ENCODE measurements at places on chromosomes 16 and 17. TPM values are rescaled to one million over a fixed set of nuclear protein-coding genes. Genes with fewer than 3 reads are reported as not detected.

DNA sequence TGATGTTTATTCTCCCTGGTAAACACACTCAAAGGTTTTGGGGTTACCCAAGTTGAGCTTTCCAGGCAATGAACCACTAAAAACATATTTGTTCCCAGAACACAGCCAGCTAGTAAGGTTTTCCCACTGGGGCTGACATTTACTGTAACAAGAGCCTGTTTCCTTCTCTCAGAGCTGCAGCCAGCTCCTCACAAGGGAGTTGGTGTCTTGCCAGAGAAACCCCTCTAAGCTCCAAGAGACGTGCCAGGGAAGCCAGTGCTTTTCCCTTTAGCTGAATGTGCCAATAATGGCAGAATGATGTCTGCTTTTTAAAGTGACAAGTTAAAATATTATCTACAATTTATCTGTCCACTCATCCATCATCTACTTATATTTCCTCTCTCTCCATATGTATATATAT lies 170.8 kb upstream of the RBFOX1 start:
- DNase-seq, result no peak

- no peak for DNase-seq
Measured at GRCh38 chr16:83258366-83258928, 549.3 kb upstream of the HSBP1 start.

- no peak for DNase-seq
Measured at GRCh38 chr16:396199-396598, 800 bp upstream of the NME4 start.

DNA sequence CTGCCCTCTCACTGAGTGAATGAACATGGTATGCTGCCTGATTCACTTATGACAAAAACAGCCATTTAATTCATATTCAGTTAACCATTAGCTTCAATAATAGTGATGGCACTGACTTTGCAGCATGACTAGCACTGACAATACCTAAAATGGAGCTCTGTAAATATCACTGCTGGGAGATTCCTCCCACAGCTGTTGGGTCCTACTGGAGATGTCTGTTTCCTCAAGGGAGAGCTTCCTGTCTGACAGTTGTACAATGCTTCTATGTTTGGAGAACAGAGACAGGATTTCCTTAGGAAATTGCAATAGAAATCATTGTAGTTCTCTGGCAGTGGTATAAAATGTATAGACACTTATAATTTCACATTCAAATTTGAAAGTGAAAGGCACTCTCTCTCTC lies 695.9 kb upstream of the CDH8 start:
- DNase-seq, result no peak

GRCh38 chr17:61128661-61129115 lies 271.0 kb upstream of the TBX2 start:
- DNase-seq, result peak; percentile 52

- DNase-seq, result no peak
Measured at GRCh38 chr16:69111876-69112230, 6.4 kb downstream of the HAS3 start.

DNA sequence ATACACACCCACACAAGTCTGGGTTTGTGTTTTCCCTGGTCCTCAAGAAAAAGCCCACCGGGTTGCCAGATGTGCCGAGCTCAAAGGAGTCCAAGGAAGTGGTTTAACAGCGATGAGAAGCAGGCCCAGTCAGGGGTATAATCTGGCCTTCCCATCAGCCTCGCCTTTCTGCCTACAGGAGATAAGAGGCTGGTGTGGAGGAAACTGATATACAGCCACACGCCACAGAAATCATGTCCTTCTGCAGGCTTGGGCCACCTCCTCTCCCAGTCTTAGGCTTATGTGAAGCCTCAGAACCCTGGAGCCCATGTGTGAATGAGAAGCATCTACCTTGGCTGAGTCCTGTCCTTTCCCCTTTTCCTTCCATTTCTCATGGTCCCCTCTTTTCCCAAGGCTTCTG lies 43.6 kb upstream of the MMP2 start:
- DNase-seq, result no peak

DNA sequence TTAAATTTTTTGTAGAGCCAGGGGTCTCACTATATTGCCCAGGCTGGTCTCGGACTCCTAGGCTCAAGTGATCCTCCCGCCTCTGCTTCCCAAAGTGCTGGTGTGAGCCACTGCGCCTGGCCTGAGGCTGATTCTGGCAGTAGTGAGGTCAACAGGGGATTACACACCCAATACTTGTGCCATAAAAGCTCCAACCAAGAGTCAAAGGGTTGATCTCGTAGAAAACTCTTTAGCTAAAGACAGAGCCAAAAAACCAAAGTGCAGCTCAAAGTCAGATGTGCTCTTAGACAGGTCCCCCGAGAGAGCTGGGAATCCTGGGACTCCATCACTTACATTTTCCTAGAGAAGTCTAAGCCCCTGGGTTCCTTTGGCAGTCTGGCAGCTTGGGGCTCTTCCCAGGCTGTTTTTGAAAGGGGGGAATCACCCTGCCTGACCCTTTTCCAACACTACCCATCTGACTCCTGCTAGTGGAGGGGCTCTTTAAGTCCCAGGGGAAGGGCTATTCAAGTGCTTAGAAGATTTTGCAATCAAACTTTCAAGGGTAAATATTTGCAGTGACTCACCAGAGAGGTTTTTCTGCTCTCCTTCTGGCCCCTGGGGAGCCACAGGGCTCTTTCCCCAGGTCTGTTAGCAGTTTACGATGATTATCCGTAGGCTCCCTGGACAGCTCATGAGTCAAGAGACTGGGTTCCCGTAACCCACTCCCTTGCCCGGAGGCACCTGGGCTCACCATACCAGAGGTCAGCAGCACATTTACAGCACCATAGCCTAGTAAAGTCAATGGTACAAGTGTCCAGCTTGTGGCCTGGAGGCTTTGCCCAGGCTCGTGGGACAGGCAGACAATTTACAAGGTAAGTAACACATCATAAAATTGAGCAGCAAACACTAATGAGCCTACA lies 408.7 kb downstream of the SLC39A11 start:
- peak; percentile 98 for DNase-seq

GRCh38 chr16:50267151-50267631 lies 840 bp downstream of the ADCY7 start:
- DNase-seq, result no peak

DNA sequence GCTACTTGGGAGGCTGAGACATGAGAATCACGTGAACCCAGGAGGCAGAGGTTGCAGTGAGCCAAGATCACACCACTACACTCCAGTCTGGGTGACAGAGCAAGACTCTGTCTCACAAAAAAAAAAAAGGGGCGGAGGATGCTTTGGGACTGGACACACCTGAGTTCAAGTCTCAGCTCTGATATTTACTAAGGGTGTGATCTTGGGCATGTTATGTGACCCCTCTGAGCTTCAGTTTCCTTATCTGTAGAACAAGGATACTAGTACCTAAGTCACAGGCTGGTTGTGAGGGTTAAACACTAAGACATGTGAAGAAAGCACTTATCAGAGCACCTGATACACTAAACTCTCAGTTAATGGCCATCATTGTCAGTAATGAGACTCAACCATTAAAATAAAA lies 25.9 kb downstream of the HOXB1 start:
- no peak for DNase-seq

GRCh38 chr17:42018988-42019387 lies 902 bp upstream of the NKIRAS2 start:
- no peak for DNase-seq

DNA sequence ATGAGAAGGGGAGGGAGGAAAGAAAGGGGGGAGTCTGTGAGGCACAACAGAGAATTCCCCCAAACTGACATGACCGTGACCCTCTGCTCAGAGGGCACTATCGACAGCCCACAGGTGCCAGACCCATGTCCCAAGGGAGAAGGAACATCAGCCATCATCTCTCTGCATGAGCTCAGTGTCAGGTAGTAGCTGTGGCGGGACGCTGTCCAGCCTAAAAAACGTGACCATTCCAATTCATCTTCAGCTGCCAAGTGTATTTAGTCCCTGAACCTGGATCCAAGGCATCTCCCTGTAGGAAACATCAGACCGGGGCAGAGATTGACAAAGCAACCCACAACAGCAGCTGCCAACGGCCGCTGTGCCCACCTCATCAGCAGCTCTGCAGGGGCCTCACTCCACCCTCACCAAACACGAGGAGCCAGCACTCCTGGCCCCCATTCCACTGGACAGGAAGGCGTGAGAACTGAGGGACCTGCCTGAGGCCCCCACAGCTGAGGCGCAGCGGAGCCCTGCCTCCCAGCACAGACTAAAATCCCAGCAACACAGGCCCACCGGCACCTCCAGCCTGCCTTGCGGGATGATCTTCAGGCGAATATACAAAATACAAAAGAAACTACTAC lies 8.6 kb downstream of the TAF1C start:
- DNase-seq, result no peak

DNA sequence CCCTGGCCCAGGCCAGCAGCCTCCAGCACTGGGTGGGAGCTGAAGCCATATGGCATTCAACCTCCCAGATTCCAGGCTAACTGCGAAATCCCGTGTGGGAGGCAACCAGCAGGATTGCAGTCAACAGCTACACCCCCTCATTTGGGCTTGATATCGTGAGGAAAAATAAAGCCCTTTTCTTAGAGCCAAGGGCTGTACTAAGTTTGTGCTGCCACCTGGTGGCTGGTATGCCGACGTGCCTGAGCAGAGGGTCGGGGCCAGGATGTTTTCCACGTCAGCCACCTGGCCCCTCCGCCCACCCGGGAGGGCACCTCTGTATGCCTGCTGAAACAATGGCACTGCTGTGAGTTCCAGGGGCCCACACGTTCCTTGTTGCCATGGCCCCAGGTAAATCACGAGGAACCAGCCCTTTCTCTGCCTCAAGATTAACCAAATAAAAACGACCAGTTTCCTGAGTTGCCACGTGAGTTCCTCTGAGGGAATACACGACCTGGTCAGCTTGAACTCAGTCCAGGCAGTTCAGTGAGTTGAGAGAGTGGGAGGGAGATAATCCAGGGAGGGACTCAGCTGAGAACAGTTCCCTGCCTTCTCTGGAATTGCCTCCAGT lies 9.0 kb downstream of the TMEM98 start:
- peak; percentile 70 for DNase-seq

DNA sequence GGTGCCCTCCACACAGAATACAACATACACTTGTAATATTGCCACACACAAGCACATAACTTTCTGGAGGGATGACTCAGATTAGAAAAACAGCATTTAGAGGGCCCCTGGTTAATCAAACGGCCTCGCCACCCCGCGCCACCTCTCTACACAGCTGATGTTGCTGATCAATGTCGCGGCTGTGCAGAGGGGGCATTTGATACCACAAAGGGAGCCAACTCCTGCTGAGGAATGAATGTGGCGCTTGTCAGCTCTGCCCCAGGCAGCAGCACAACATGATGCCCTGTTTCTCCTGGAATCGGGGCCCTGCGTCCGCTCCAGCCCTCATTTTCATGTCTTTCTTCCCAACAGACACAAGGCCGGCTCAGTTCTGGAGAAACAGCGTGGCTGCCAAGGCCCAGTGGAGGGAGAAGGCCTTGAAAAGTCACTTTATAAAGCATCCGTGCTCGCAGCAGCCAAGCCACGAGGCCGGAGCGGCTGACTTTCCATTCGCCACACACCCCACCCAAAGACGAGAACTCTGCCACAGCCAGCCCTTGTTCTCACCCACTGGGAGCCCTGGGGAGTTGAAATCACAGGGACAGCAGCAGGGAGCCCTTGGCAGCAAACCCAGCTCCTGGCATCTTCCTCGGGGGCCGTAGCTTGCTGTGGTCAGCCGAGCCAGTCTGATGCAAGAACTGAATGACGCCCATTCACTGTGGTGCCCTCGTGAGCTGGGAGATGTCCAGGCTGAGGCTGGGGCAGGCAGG lies 65.6 kb downstream of the XYLT1 start:
- peak; percentile 49 for DNase-seq

- no peak for DNase-seq
Measured at GRCh38 chr17:41650794-41651624, 26.6 kb upstream of the KRT17 start.

DNA sequence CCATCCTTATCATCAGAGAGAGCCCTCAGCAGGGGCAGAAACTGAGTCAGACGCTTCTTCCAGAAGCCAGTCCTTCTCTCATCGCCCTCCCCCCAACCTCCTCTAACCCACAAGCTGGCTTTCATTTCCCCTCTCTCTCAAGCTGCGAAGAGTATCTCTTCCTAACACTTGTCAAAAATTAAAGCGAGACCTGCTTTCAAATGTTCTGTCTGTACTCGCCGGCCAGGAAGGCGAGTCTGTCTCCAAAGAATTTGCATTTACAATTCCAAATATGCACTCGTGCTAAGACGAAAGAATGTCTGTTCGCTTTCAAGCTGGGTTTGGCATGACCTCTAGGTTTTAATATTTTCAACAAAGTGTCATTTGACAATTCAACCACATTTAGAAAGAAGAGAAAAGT lies 140.4 kb downstream of the RGS9 start:
- DNase-seq, result peak; percentile 13

DNA sequence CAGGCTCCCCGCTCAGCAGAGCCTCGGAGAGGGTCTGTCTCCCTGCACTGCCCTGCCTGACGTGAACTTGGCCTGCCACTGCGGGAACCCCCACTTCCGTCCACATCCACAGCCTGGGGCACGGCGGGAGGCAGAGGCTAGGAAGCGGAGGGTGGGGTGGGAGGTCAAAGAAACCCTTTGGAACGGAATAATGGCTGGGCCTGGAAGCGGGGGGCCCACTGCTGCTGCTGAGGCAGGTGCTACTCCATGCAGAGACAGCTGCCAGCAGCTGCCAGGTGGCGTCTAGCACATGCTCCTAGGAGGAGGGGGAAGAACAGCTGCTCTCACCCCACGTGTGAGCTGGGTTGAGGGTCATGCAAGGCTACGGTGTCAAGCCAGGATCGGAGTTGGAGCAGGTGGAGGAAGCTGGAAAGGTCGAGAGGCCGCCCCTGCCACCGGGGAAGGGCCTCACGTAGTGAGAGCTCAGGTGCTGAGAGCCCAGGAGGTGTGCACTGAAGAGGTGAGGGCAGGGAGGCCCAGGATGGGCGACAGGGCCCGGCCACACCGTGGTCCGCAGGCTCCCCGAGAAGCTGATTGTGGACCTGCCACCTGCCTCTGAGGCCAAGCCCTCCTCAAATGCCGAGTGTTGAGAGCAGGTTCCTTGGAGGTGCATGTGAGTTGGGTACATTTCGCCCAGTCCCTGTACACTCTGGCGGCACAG lies 9.8 kb downstream of the FSCN2 start:
- no peak for DNase-seq

GRCh38 chr16:52561910-52562741 lies 15.2 kb upstream of the TOX3 start:
- DNase-seq, result no peak

DNA sequence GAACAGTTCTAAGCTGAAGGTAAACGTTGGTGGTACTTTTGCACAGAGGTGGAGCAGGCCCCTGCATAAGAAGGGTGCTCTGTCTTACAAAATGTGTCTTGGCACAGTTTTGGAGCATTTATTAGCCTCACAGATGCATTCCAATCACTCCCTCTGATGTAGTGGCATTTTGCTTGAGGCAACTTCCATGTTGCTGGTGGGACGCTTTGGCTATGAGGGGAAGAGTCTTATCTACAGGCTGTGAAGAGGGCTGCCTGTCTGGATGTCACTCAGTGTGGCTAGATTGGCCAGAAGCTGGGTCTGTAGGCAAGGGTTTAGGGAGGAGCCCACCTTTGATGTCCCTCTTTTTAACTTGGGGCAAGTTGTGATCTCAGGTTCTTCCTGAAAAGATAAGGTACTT lies 2.6 kb upstream of the RARA start:
- no peak for DNase-seq

Gene KRT14
- polyA plus RNA-seq, result not detected

Gene PRSS27
- 0.83 TPM for polyA plus RNA-seq

Gene PABPN1L
- polyA plus RNA-seq, result not detected

Gene CNTD1
- not detected for polyA plus RNA-seq

Gene CRYBA1
- polyA plus RNA-seq, result not detected

Gene TNFRSF13B
- not detected for polyA plus RNA-seq

Gene NAGLU
- 29.2 TPM for polyA plus RNA-seq

Gene TEX14
- not detected for polyA plus RNA-seq

Gene BICDL2
- polyA plus RNA-seq, result 0.19 TPM

Gene KRTAP2-1
- not detected for polyA plus RNA-seq

Gene CA10
- polyA plus RNA-seq, result not detected

Gene CXCL16
- polyA plus RNA-seq, result 1.6 TPM

All from IMR-90 (cell line).